ENCODE measurements at places on chromosomes 1 and 21. TPM values are rescaled to one million over a fixed set of nuclear protein-coding genes. Genes with fewer than 3 reads are reported as not detected.

- DNase-seq: no peak
Observed at GRCh38 chr1:160520999-160521398, 2.1 kb downstream of the SLAMF6 start.

DNA sequence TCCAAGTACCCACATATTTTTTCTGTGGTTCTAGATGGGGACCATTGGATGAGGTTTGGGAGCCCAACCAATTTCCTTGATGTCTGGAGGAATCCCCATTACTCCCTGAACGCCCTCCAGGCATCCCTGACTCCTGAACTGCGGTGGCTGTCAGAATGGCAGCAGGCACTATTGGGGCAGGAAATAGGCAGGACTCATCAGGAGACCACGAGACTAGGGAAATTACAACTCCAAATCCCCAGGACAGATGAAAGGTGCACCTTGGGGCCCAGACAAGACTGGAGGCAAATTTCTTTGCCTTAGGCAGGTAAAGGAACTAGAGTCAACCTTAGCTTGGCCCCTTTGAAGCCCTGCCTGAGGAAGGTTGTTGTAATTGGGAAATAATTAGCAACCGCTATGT lies 1.1 kb downstream of the CGN start:
- no peak for DNase-seq

GRCh38 chr1:45508295-45509151 lies 8.4 kb downstream of the MMACHC start:
- no peak for DNase-seq

GRCh38 chr1:205285381-205286101 lies 36.0 kb downstream of the NUAK2 start:
- peak; percentile 15 for DNase-seq

DNA sequence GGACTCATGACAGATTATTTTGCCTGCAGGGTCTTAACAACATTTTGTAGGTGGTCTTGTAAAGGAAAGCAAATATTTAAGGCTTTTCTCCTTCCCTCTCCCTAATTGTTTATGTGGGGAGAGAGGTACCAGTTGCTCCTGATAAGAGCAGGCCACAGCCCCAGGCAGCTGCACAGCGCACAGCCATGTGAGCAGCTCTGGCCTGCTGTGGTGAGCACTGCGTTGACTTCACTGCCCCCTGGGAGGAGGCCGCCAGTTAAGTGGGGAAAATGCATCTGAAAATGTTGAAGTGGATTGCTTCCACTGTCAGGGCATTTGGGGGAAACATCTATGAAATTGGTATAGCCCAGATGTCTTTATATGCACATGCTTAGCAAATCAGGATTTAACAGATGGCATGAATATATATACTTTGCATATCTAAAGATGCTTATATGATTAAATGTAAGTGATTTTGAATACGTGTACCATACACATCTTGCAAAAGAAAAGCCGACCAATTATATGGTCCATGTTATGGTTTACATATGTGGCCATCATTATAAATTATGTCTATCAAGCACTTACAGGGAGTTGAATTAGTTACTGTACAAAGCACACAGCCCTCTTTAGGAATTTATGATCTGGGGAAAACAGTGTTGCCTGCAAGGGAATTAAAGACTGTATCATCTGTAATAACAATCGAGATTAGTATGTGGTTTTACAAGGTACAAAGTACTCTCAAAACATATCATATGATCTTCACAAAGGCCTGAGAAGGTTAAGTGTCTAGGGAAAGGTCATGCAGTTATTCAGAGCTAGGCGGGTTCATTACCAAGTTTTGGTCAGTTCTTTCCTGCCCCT lies 132.1 kb downstream of the RHOU start:
- no peak for DNase-seq

GRCh38 chr1:161206411-161207140 lies 4.4 kb downstream of the NDUFS2 start:
- DNase-seq: no peak

DNA sequence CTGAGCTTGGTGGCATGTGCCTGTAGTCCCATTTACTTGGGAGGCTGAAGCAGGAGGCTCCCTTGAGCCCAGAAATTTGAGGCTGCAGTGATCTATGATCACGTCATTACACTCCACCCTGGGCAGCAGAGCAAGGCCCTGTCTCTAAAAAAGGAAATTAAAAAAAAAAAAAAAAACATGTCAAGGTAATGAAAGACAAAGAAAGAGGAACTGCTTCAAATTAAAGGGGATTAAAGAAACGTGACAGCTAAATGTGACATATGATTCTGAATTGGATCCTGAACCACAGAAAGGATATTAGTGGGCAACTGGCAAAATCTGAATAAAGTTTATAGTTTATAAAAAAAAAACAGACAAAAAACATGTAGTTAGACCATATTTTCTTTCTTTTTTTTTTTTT lies 3.8 kb upstream of the C2CD4D start:
- no peak for DNase-seq

DNA sequence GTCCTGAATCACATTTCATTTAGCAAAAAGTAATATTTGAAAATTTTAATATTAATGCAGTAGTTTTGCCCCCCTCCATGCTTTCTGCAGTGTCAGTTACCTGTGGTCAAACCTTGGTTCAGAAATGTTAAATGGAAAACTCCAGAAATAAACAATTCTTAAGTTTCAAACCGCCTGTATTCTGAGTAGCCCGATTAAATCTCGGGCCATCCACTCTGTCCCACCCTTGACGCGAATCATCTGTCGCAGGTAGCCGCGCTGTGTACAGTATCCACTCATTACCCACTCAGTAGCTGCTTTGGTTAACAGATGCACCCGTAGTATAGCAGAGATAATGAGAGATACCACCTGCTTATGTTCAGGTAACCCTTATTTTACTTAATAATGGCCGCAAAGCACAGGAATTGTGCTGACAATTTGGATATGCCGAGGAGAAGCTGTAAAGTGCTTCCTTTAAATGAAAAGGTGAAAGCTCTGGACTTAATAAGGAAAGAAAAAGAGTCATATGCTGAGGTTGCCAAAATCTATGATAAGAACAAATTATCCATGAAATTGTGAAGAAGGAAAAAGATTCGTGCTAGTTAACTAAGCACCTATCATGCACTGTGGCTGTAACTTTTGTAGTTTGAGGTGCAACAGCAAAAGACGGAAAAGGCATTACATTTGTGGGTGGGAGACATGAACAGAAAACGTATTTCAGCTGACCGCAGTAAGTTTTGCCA lies 889 bp upstream of the SCYL3 start:
- DNase-seq: peak; percentile 34

- DNase-seq: no peak
Observed at GRCh38 chr21:45114475-45114874, 40.1 kb downstream of the ADARB1 start.

DNA sequence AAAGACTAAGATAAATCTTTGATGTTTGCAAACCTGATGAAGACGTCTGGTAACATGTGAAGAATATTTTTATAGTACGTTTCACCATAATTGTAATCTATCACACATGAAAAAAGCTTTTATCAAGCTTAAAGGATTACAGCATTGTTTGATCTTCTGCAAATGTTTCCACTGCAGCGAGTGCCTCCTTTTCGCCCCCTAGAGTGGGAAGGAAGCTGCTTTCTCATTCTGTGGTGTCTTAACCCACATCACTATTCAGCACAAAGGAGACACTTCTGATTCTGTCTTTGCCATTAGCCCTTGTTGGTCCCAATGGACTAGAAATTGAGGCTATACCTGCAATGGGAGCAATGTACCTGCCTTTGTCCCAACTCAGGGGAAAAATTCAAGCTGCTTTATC lies 46.0 kb upstream of the IL12RB2 start:
- DNase-seq: peak; percentile 9

DNA sequence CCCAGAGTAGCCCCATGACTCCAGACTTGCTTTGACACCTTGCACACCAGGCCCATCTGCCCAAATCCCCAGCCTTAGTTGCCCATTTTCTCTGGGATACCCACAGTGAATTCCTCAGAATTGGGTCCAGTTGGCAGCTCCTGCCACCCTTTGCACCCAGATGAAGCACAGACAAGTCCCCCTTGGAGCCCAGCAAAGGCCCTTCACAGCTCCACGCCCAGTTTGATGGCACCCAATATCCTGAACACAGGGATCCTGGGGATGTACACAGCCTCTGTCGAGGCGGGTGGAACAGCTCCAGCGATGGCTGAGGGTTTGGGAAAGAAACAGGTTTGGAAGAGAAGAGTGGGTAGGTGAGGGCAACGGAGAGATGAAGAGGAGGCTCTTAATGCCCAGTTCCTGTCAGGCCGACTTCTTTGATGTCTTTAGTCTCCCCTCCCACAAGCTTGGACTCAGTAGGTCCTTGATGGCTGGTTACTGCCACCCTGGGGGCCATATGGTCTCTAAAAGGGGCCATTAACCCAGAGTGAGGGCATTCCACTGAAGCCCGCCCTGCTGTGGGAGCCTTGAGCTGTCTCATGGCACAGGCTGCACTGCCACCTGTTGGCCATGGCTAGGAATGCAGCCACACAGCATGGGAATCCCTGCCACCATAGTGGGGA lies 21.7 kb downstream of the TMEM53 start:
- peak; percentile 87 for DNase-seq

- no peak for DNase-seq
Observed at GRCh38 chr1:234244482-234244881, 128.8 kb upstream of the COA6 start.

DNA sequence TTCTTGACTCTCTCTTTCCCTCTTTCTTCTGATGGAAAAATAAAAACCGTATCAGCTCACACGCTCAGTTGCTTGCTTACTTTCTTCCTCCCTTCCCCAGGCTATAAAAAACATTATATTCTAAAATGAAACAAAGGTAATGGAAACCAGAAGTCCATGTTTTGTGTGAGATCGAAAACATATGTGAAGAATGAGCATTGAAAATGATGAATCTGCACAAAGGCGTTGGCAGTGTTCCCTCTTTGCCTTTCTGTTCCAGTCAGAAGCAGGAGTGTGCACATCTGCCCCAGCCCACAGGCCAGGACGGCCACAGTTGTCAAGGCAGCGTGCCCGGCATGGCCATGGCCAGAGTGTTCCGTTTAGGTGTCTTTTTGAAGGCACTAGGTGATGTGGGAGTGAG lies 185.3 kb upstream of the USP24 start:
- DNase-seq: no peak

DNA sequence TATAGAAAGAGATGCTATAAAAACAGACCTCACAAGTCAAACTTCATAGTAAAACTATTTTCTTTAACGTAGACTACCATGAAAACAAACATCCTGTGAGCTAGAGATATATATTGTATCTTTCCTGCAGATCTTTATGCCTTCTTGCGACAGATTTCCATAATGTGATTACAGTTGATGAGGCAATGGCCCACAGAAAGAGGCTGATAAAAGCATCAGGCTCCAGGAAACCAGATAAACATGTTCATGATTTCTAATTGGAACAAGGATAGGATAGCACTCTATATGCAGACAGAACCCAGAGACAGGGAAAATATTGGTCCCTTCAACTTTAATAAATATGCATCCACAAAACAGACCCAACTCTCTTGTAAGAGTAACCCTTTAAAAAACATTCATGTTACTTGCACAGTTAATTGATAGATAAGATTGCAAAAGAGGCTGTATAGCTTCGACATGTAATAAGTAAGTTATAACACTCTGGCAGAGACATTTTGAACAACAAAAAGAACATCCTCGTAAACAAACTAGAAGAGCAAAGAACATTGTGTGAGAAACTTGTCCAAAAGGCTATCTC lies 329.4 kb downstream of the AGBL4 start:
- DNase-seq: no peak

GRCh38 chr21:29074783-29075182 lies 1.3 kb upstream of the CCT8 start:
- DNase-seq: no peak

DNA sequence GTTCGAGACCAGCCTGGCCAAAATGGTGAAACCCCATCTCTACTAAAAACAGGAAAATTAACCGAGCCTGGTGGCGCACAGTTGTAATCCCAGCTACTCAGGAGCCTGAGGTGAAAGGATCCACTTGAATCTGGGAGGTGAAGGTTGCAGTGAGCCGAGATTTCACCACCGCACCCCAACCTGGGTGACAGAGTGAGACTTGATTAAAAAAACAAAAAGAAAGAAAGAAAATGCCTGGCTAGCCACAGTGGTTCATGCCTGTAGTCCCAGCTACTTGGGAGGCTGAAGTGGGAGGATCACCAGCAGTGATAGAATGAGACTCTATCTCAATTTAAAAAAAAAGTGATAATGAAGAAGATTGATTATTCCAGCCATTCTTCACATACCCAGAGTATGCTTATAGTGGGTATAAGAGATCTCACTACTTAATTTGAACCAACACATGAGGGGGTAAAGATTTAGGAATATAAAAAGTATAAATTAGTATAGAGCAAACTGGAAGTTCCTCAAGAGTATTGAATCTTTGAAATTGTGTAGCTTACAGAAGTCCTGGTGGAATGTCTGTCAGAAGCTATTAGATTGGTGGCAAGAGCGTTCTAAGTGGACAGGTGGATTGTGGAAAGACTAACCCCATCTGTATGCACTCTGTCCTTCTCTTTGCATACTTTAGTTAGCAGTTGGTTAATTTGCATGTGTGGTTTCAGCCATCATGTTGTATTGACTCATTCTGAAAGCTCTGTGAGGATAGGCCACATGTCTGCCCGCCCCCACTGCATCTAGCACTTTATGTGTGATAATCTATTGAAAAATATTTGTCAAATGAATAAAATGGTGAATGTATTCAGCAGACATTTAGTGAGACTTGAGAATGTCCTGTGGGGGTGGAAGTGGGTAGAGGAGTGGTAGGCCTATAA lies 25.0 kb downstream of the RLF start:
- peak; percentile 17 for DNase-seq

GRCh38 chr1:92365378-92366039 lies 66.7 kb downstream of the RPAP2 start:
- DNase-seq: no peak

The NFIA gene
- total RNA-seq: 46.4 TPM

The DMBX1 gene
- not detected for total RNA-seq

Measured in mucosa of descending colon (tissue), 3 donors.